ENCODE measurements at places on chromosomes 7 and 10.

- no peak for DNase-seq
These were observed 4.4 kb upstream of the ARID5B start for GRCh38 chr10:61896854-61897661.

GRCh38 chr10:31864834-31865518 lies 63.7 kb downstream of the ARHGAP12 start:
- no peak for DNase-seq

DNA sequence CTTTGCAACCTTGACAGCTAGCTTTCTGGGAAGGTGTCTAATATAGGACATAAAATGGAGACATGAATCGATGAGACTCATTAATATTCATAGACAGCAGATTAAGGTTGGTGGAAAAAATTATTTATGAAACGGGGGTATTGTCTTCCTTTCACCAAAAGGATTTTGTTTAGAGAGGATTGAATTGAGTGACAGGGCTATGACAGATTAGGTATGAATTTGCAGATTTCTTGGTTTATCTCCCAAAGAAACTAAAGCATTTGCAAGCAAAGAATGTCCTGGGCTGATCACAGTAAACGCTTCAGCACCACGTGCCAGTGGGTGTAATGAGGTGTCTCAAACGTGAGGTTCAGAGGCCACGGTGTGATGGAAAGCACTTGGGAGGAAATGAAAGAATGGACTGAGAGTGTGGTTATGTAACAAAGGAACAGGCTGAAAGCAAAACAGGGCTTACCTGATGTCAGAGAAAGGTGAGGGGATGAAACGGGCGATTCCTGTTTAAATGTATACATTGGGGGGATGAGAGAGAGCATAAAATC lies 329.2 kb upstream of the NPVF start:
- no peak for DNase-seq

DNA sequence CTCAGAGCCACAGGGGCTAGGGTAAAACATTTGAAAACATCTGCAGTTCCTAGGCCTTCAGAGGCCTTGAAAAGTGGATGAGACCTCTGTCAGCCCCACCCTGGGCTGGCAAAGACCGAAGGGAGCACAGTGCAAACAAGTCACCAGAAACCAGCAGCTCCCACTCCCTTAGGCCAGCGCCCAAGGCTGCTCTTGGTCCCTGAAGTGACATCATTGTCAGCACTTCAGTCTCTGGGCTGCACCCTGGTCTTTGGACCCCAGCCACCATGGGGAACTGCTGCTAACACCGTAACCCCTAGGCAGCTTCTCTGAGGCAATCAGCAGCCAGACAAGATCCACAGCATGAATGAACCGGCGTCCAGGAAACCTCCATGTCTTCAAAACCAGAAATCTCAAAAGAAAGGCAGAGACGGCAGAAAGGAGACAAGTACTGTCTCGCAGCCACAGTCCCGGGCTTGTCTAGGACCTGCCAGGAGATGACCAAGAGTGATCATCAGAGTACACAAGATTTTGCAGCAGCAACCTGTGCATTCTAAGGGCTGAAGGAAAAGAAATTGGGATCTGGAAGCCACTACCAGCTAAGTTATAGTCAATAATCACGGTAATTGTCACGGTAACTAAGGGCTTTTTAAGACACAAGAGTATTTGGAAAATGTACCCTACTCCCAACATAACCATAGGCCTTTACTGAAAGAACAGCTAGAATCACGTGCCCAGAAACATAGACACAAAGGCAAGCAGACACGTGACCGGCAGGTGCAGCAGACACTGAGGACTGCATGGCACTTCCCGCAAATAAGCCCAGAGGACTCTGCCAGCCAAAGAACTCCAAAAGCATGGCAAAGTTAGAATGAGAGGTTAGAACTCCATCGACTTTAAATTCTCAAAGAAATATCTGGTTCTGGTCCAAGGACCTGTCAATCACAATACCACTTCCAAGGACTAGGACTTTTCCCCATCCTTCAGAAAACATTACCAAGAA lies 23.3 kb downstream of the CPXM2 start:
- no peak for DNase-seq

GRCh38 chr7:55509322-55509721 lies 63.0 kb downstream of the VOPP1 start:
- no peak for DNase-seq

DNA sequence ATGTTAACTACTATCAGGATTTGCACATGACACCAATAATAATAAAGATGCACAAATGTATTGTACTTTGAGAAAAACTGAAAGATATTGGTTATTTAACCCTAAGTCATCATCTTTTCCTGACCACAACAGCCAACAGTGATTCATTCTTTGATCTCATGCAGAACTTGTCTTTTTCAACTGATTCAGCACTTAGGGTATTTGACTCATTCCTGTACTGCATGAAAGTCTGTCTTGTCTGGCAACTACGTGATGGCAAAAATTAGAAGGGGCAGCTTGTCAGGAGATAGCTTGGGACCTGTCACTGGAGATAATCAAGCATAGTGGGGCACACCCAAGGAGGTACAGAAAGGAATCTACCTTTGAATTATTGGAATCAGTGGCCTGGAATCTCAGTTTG lies 77.8 kb upstream of the LRRC17 start:
- no peak for DNase-seq

- no peak for DNase-seq
These were observed 325.6 kb downstream of the ZWINT start for GRCh38 chr10:56035489-56035888.

GRCh38 chr10:66625709-66626590 lies 299.9 kb upstream of the LRRTM3 start:
- no peak for DNase-seq

- no peak for DNase-seq
These were observed 648 bp upstream of the RADIL start for GRCh38 chr7:4884164-4884563.

DNA sequence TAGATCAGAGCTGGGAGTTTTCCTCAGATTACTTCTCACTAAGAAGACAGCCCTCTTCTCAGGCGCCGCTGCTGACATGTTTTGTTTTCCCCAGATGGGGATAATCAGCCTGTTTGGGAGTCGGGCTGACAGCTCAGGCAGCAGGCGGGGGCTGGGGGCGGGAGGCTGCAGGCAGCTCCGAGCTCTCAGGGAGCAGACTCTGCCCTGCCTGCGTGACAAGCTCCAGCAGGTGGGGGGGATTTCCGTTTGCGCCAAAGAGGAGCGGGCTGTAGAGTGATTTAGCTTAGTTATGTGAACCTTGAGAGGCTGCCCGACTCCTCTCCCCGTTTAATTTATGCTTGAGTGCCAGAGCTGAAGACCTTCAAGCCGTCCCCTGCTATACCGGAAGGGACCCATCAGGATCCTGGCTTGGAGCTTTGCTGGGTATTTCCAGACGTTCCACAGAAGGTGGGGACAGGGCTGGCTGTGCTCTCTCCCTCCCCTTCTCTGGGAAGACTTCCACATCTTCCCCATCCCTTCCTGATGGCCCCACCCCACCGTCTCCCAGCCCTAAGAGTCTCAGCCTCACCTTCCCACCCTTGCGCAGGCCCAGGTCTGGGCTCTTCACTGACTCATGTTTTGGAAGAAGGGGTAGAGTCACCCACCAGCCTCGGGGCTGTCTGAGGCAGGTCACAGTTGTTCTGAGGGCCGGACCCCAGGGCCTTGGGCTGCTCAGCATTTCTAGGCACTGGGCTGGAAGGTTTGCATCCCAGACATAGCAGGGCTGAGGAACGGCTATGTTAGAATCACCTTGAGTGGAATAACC lies 24.7 kb upstream of the ADCYAP1R1 start:
- no peak for DNase-seq

GRCh38 chr7:45594745-45595535 lies 20.8 kb downstream of the ADCY1 start:
- DNase-seq = no peak

GRCh38 chr7:36735172-36735571 lies 10.9 kb upstream of the AOAH start:
- no peak for DNase-seq

DNA sequence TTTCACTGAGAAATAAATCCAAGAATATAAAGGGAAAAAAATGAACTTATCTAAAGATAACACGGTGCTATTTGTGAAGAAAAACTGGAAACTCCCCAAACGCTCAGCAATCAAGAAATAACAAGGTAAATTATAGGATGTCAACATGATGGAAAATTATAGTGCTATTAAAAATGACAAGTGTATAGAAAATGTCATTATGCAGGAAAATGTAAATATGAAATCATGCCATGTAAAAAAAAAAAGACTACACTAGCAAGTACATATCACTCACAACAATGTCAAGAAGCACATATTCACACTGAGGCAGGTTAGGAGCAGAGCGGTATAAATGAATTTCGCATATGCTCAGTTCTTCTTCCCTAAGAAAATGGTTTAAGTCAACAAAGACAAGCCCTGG lies 27.7 kb downstream of the KLRG2 start:
- no peak for DNase-seq

GRCh38 chr7:132709971-132710567 lies 133.8 kb upstream of the PLXNA4 start:
- no peak for DNase-seq

GRCh38 chr7:69049326-69049725 lies 548.9 kb upstream of the AUTS2 start:
- DNase-seq = no peak

DNA sequence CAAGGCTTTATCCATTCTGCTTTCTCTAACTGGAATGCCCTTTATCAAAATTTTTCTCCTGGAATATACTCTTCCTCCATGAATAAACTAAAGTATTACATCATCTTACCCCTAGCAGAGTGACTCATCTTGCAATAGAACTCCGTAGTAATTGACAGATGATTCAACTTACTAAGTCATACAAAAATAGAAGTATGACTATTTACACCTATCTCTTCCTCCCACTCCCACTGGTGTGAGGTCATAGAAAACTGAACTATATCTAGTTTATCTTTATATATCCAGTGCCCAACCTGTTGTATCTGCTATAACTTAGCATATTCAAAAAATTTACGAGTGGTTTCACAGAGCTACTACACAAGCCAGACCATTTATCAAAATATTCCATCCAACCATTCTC lies 26.1 kb downstream of the ABCB1 start:
- DNase-seq = no peak

DNA sequence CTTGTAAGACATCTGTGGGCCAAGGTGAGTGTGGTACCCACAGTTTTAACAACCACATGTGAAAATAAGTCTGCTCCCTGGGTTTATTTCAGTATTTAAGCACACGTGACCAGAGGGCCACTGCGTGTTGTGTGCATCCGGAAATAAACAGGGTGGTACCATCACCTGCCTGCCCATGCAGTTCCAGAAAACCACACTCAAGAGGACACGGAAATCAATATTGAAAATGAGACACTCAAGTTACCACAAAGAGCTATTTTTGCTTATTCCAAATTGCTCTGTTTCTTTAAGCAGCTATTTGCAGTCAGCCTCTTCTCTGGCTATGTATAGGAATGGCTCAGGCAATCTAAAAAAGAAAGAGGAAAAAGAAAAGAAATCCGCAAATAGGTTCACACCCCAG lies 71.8 kb upstream of the LOXL4 start:
- no peak for DNase-seq

GRCh38 chr7:13099154-13099795 lies 411.8 kb downstream of the ARL4A start:
- no peak for DNase-seq

DNA sequence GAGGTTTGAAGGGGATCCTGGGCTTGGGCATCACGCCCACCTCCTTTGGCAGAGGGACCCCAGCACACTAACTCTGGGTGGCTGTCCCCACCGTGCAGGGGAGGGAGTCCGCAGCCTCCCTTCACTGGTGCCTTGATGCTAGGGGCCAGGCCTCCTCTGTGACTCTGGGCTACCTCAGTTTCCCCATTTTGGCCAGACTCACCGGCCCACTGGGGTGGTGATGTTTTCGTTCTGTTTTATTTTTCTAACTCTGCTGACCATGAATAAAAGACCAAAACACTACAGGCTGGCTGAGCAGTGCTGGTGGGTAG lies 503 bp upstream of the TRIP6 start:
- DNase-seq = no peak

DNA sequence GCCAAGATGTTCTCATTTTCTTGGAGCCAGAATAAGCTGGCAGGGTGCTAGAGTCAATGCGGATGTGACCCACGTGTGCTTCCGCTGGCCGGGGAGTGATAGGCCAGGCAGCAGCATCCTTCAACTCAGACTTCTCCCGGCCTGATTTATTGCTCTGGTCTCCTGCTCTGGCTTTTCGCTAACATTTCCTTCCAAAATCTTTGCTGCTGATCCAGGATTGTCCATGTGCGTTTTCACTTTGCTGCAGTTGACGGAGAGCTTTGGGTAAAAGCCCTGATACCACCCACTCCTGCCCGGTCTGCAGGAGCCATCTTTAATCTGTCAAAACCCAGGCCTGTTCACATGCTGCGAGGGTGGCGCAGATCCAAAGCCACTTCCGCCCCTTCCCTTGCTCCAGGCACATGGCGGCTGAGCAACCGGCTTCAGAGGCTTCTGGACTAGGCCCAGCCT lies 106.8 kb downstream of the CYP26A1 start:
- no peak for DNase-seq

DNA sequence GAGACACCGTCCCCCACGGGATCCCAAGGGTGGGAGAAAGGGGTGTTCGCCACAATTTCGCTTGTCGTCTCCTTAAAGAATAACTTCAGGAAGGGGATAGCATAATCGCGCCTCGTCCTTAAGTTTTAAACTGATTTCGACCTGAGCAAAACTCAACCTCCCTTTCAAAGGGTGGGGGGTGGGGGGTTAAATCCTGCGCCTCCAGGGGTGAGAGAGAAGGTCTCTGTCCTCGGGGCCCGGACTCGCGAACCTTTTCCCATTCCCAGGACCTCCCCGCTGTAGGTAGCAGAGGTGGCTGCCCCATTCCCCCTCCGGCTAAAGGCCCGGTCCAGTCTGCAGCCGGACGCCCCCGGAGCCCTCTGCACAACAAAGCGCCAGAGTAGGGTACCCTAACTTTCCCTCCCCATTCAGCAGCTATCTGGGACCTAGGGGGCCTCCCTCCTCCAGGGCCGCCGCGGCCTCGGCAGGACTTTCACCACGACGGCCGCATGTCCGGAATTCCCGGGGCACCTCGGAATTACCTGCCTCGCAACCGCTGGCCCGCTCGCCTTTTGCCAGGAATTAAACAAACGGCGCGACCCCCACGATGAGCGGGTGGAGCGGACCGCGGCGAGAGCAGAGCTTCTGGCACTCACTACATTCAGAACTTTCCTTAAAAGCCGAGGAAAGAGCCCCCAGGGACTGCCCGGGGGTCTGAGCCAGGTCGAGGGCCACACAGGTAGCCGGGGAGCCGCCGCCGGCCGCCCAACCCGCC lies 1.7 kb downstream of the CDK6 start:
- DNase-seq = no peak

GRCh38 chr7:150363872-150364271 lies 4.8 kb upstream of the REPIN1 start:
- DNase-seq = no peak

DNA sequence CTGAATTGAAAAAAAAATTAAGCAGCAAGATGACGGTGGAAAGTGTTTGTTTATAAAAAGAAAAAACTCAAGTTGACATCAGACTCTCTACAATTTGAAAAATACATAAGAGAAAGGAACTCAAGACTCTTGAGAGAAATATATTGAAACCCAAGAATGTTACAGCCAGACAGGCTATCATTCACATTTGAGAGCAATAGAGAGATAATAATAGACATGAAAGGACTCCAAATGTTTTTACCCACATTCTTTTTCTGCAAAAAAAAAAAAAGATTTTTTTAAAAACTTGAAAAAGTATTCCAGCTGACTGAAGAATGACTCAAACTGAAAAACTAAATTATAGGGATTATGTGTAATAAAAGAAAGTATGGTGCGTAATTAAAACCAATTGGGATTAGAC lies 532.4 kb downstream of the INHBA start:
- DNase-seq = no peak

All from esophagus squamous epithelium (tissue), 5 donors.